NCI-H1092 (cell line): ENCODE measurements at places on chromosomes 3 and 15.

- DNase-seq: no peak
Measured at GRCh38 chr15:66673410-66674322, 28.4 kb upstream of the SMAD6 start.

- no peak for DNase-seq
Measured at GRCh38 chr15:70047386-70048197, 50.1 kb downstream of the TLE3 start.

DNA sequence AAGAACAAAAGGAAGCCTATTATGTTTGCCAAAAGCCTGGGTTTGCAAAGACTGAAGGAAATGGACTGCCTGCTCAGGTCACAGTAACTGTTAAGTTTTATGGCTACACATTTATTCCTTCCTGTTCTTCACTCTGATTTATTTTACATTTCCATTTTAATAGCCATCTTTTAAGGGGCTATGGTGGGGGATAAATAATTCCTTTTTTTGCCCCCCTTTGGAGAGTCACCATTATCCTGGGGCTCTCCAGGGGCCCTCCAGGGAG lies 53.5 kb upstream of the MYZAP start:
- DNase-seq: no peak

DNA sequence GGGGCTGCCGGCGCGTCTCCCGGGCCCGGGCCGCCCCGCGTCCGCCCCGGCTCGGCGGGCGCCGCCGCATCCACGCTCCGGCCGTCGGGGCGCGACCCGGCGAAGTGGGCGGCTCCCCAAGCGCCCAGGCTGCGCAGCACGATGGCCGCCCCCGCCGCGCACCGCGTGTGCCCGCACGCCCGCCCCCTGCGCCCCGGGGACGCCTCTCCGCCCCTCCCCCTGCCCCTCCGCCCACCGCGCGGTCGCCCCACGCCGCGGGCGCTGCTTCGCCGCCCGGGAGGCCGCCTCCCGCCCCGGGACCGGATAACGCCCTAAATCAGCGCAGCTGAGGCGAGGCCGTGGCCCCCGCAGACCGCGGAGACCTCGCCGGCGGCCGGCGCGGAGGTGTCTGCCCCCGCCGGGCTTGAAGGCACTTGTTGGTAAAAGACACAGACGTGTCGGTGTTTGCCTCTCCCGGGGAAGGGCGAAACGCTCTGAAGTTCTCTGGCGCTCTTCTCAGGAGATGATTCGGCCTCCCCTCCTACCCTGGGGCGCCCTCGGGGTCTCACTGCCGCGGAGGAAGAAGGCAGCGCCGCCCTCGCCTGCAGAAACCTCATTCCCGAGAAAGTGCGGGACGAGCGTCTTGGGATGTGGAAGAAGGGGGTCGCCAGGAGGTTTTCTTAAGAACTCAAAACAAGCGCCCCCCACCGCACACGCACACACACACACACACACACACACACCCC lies at the start of gene BNC1:
Gene BNC1 (minus strand): TSS at position 106 of the 725 bp plus-strand sequence. CDS start 36 bp downstream, at position 70.
- DNase-seq: no peak

DNA sequence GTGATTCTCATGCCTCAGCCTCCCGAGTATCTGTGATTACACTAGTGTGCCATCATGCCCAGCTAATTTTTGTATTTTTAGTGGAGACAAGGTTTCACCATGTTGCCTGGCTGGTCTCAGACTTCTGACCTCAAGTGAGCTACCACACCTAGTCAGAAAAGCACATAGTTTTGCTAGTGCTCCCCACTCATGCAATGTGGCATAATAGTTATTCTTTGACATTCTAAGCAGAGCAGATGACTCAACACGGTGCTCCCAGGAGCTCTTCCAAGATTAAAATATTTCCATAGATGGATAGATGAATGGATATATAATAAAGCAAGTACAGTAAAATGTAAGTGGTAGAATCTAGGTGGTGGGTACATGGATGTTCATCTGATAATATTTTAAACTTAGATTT lies 53.1 kb upstream of the GK5 start:
- no peak for DNase-seq

DNA sequence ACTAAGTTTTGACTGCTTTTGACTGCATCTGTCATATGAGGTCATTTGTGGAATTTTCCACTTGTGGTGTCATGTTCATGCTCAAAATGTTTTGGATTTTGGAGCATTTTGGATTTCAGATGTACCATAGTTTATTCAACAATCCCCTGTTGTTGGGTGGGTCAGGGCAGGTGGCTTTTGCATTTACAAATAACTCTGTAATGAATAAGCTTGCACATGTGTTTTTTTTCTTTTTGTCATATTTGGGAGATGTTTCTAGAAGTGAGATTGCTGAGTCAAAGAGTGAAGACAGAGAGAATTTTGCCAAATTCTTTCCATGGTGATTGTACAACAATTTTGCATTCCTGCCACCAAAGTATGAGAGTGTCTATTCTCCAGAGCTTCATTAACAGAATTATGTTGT lies 62.4 kb upstream of the ADPGK start:
- no peak for DNase-seq

DNA sequence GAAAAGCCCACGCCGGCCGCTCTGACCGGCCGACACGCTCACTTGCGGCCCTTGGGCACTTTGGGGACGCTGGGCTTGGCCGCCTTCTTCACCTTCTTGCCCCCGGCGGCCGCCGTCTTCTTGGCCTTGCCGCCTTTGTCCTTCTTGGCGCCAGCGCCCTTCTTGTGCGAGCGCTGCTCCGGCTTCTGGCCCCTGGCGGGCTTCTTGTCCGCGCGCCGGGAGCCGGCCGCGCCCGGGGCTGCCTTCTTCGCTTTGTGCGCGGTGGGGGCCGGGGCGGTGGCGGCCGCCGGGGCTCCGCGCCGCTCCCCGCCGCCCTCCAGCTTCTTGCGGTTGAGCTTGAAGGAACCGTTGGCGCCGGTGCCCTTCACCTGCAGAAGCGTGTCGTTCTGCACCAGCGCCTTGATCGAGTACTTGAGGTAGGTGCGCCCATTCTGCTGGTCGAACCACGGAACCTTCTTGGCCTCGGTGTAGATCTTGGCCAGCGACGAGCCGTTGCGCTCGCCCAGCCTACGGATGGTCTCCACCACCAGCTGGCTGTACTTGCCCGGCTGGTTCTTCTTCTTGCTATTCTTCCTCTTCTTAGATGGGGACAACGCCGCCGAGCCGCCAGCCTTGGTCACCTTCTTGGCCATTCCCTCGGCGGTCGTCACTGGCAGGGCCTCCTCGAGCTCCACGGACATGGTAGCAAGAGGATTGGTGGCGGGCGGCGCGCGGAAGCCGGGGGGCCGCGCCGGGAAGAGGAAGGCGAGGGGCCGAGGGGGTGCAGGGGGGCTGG lies 36.7 kb downstream of the HMCES start:
- no peak for DNase-seq

GRCh38 chr3:132343018-132343612 lies 25.9 kb downstream of the ACP3 start:
- DNase-seq: peak; percentile 43

GRCh38 chr3:9812870-9813483 lies 2.9 kb downstream of the TTLL3 start:
- no peak for DNase-seq

- no peak for DNase-seq
Measured at GRCh38 chr3:42505128-42505848, 2.8 kb downstream of the VIPR1 start.

DNA sequence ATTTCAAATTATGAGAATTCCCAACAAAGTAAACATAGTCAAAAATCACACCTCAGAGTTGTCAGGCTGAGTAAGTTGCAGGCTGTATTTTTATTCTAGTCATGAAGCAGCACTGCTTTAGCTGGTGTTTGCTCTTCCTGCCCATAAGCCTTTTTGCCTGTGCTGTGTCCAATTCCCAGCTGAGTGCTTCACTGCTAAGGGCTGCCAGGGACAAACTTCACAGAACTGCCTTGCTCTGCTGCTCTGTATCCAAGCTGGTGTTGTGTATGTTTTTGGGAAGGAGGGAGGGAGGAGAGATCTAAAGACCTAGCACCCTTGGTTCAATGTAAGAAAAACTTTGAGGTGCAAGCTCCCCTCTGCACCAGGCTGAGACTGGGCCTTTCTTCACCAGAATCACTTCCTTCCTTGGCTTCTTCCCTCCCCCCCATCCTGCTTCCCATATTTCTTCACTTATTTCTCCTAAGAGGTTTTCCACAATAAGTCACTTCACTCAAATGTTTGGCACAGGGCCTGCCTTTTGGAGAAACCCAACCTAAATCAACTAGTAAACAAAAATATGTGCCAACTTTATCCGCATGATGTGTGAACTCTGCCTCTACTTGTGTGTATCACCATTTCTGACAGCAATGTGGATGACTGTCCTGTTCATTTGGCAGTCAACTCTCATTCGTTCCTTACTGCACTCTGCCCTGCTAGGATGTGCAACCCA lies 156.1 kb downstream of the TBL1XR1 start:
- DNase-seq: peak; percentile 19

- no peak for DNase-seq
Measured at GRCh38 chr15:30001602-30002001, 81.2 kb upstream of the GOLGA8J start.

GRCh38 chr3:64437131-64437530 lies 211.9 kb upstream of the PRICKLE2 start:
- no peak for DNase-seq

- DNase-seq: peak; percentile 55
Measured at GRCh38 chr3:126389112-126389793, 5.5 kb upstream of the CFAP100 start.

DNA sequence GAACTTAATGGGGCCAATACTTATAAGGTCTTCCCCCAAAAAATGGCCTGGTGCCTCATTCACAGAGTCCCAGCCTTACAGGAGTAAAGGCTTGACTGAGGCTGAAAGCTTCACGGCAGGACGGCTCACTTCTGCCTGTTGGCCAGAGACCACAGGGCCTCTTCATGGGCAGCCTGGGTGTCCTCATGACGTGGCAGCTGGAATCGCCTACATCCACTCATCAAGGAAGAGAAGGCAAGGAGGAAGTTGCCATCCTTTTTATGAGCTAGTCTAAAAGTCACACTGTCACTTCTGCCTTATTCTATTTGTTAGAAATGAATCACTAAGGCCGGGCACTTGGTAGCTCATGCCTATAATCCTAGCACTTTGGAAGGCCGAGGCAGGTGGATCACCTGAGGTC lies 89.3 kb upstream of the DGKG start:
- no peak for DNase-seq
